ENCODE measurements at places on chromosomes 7 and 10.

DNA sequence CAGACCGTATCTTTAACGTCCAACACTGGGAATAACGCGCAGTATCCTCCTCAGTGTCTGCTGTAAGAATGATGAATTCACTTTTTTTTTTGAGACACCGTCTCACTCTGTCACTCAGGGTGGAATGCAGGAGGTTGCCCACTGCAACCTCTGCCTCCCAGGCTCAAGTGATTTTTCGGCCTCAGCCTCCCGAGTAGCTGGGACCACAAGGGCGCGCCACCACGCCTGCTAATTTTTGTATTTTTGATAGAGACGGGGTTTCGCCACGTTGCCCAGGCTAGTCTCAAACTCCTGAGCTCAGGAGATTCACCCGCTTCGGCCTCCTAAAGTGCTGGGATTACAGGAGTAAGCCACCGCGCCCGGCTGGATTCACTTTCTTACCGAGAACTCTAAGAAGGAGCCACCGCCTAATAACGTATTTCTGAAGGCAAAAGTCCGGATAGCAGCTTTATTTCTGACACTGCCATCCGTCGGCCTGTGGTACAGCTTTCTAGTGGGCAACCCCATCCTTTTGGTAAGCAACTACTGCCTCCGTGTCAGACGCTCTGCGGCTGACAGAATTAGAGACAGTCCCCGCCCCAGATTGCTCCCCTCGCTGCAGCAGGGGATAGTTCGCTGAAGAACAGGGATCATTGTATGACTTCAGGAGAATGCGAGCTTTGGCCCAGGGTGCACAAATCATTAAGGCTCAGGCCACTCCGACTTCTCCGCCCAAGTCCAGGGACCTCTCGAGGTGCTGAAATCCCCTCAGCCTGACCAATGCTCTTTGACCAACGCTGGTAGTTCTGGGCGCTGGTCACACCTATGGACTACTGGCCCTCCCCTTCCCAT lies 662 bp downstream of the POLR3A start:
- DNase-seq, result no peak

DNA sequence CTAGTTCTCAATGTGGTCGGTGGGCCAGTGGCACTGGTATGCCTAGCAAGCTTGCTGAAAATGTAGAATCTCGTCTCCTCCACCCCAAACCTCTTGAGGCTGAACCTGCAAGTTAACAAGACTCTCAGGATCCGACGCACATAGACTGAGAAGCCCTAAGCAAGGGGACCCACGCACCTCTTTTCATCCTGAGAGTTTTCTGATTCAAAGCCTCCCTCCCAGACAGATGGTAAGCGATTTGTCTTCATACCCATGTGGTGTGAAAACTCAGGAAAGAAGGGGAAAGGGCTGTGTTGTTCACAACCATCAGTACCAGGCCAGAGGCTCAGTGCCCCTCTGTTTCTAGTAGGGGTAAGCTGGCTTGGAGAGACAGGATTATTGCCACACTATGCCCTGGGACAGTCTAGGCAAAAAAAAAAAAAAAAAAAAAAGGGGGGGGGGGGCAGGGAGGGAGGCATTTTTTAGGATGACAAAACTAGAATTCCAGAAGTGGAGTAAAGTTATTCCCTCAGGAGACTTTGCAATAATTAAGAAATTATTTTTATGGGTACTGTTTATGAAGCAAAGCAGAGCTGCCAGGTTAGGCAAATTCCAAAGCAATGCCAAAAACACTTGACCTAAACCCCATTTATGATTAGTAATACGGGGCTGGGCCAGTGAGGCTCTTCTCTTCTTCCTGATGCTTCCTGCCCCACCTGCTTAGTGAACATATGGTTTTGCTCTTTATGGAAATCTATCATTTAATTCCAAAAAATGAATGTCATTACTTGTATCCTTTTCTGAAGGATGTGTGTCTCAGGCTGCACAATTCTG lies 117.6 kb upstream of the PDLIM1 start:
- no peak for DNase-seq

DNA sequence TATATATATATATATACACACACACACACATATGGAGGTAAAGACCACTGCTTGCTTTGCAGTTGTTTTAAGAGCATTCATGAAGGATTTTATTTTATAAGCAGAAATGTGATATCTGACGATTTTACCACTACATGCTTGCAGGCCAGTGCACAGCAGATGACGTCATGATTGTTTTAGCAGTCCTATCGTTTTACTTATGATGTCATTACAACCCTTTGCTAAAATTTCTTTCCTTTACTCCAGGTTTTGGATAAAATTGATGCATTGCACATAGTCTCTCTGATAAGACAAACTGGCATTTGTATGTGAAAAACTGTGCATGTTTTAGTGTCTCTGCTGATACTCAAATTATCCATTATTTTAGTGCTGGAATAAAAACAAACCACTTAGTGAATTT lies 9.2 kb downstream of the EGFR start:
- no peak for DNase-seq

- DNase-seq, result no peak
Measured at GRCh38 chr7:140223515-140224221, 46.9 kb upstream of the KDM7A start.

GRCh38 chr10:71217266-71218045 lies 5.1 kb downstream of the UNC5B start:
- DNase-seq, result no peak

DNA sequence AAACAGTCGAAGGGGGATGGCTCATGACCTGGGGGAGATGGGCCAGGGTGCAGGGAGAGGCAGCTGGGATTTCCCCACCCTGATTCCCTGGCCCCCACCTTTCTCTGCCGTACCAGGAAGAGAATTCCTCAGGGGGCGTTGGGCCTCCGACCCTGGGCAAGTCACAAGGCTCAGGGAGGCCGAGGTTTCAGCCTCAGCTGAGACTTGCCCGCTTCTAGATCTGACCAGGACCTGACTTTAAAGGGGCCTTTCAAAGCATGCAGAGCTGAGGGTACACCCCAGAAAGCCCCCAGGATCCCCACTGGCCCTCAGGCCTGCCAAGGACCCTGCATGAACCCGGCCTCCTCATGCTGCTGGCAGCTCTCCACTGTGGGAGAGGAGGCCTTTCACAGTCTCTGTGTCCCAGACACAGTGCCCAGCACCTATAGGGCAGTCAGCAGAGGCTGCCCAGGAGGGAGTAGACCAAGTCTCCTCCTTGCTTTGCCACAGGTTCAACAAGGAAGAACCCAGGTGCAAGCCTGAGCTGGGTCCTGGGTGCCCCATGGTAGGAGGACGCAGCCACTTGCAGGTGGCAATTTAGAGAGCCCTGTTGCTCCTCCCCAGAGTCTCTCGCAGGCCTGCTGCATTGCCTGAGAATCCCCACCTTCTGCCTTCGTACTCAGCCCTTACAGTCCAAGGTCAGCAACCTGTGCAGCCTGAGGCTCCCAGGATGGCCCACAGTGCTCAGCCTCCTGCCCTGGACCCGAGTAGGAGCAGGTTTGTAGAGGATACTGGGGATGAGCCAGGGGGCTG lies 89.3 kb downstream of the CHST15 start:
- no peak for DNase-seq

DNA sequence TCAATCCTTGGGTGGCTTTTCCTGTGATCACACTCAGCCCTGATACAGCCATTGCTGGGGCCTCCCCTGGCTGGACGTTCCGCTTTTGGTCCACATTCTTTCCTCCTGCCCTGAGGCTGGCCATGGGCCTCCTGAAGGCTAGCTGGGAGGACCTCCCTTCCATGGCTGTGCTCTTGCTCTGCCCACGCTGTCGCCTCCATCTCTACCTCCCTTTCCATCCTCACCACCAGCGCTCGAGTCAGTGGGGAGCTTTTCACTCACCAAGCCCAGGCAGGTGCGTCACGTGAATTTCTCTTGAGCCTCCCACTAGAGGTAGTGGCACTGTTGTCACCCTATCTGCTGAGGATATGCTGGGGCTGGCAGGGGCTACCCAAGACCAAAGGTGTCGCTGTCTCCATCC lies 85.9 kb downstream of the BMS1 start:
- DNase-seq, result no peak

GRCh38 chr10:35274498-35275060 lies 61.7 kb upstream of the CCNY start:
- DNase-seq, result no peak

DNA sequence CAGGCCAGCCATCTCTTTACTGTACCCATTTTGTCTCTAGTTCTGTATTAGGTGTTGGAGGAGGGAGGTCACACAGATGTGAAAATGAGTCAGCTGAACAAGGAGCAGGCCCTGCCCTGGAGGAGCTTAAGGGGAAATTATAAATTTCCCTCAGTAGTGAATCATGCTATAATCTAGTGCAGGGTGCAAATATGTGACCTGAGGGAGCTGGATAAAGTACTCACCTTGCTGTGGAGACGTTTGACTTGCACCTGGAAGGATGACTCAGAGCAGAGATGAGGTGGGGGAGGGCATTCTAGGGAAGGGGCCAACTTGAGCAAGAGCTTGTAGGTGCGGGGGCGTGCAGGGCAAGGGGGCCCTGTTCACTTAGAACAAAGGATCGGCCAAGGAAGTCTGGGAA lies 610.6 kb downstream of the SDK1 start:
- DNase-seq, result no peak

DNA sequence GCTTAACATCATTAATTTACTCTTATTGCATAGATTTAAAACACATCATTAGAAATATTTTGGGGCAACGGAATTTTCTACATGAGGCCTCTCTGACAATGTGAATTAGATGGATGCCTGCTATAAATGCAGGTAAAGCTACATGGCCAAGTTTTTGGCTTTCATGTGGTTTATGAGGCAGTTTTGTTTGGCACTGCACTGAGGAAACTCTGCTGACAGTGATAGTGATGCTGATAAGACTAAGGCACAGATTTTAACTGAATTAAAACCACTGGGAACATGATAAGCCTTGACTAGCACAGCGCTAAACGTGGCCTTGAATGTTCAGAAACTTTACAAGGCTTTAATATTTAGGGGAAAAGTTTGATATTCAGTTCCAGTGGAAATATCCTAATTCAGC lies 114.3 kb upstream of the NOBOX start:
- no peak for DNase-seq

DNA sequence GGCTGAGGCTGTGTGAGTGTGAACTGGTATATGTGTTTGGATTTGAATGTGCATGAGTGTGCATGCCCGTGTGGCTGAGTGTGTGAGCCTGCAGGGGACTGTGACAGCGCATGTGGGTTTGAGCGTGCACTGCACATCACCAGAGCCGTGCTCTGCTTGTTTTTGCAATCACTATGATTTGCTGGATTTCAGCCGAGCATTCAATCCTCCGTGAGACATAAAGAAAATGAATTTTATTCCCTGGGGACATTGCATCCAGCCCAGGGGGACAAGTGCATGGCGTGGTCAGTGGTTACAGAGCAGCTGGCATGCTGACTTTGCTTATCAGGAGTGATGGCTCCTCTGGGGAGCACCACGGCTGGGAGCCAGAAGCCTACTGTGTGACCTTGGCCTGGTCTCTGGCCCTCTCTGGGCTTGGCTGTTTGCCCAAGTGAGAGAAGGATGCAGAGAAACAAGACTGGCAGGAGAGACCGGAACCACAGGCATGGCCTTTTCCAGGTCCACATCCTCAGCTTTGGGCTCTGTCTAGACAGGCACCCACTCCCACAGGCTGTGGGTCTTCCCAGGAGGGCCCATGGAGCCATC lies 160.2 kb upstream of the UNC5B start:
- no peak for DNase-seq

- no peak for DNase-seq
Measured at GRCh38 chr7:157498657-157499056, 161.9 kb downstream of the DNAJB6 start.

GRCh38 chr10:13739183-13739582 lies 152.4 kb downstream of the PRPF18 start:
- DNase-seq, result no peak

GRCh38 chr10:28619455-28619854 lies 57.9 kb upstream of the BAMBI start:
- no peak for DNase-seq

GRCh38 chr10:85224366-85224940 lies 896.1 kb downstream of the CCSER2 start:
- DNase-seq, result no peak
